ENCODE measurements at places on chromosomes 11 and 22. TPM values are rescaled to one million over a fixed set of nuclear protein-coding genes. Genes with fewer than 3 reads are reported as not detected.

DNA sequence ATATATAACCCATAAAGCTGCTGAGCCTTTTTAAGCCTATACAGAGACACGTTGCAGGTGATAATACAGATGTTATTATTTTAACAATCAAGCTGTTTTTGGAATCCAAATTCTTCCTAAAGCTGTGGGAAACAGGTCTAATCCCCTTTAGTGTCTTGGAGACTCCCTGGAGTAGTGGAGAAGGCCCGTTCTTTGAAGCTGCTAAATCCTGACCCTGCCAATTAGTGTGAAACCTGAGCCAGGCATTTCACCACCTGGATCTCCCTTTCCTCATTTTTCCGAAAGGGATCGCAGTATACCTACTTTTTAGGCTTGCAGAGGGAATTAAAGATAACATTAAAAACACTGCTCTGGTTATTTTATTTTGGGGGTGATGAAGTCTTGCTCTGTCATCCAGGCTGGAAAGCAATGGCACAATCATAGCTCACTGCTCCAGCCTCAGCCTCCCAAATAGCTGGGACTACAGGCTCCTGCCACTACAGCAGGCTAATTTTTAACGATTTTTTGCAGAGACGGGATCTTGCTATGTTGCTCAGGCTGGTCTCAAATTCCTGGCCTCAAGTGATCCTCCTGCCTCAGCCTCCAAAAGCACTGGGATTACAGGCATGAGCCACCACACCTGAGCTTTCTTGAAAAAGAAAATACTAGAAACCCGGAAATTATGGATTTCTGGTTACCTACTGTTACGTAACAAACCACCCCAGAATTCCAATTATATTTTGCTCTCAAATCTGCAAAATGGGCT is 1.7 kb upstream of the EIF4ENIF1 start:
- peak overlapping the region; percentile 97 for H3K27ac ChIP-seq
- no peak for DNase-seq
- H3K4me3 ChIP-seq = peak overlapping the region; percentile 83
- no peaks in the 10 kb centered on the region for H3K36me3 ChIP-seq
- peaks cover 21% of the 10 kb centered on the region for H3K4me1 ChIP-seq
- H3K27me3 ChIP-seq = no peaks in the 10 kb centered on the region

DNA sequence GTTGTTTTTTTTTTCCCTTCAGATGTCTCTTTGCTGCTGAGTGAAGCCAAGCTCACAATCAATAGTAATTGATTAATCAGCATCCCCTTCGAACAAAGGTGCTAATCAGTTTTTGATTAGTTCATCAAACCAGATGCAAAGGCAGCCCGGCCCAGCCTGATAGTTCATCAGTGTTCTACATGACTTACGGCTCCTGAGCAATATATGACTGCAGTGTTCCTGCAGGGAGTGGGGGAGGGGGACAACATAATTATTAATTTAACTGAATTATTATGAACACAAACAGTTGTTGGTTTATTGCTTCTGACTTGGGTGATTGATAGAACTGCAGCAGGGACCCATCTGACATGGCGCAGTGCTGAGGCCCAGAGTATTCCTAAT is 315.3 kb downstream of the CADM1 start:
- no peaks in the 10 kb centered on the region for H3K36me3 ChIP-seq
- H3K4me1 ChIP-seq = no peaks in the 10 kb centered on the region
- H3K27me3 ChIP-seq = no peaks in the 10 kb centered on the region
- no peak for DNase-seq
- no peak overlapping the region for H3K27ac ChIP-seq
- H3K4me3 ChIP-seq = no peak overlapping the region

IL18 gene
- total RNA-seq = 12.7 TPM

DNA sequence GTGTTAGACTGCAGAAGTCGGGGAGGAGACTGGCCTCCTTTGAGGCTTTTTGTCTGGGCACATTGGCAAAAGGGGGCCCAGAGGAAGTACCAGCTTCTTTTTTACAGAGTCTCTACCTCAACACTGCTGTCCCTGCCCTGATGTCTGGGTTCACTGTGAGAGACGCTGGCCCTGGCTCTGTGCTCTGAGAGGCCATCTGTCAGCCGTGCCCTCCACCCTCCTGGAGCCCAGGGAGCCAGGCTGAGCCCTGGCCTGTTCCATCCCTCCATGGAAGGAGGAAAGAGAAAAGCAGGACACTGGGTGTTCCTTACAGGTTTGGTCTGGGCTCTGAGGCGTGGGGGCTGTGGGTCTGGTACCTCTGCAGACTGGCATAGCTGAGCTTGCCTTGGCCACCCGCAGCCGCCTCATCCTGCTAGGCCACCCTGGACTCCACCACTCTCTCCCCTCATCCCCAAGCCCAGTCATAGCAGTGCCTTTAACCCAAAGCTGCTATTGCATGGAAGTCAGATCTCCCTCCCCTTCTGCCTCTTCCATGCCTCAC is 105.5 kb upstream of the PARVA start:
- H3K36me3 ChIP-seq = no peaks in the 10 kb centered on the region
- H3K27ac ChIP-seq = no peak overlapping the region
- H3K4me3 ChIP-seq = no peak overlapping the region
- DNase-seq = no peak

DNA sequence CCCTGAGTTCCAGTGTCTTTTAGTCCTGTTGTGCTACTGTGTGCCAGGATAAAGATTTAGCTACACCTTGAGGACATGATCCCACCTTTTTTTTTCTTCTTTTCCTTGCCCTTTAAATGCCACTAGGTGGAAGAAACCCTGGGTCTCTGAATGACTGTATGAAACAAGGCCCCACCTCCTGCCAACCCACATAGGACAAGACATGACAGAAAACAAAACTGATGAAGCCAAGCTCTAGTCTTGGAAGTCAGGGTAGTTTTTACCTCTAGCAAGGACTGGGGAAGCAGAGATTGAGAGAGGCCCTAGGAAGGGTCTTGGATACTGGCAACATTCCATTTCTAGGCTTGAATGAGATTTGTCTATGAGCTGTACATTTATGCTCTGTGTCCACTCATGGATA is 410.7 kb downstream of the MIAT start:
- H3K27me3 ChIP-seq = no peaks in the 10 kb centered on the region
- H3K4me3 ChIP-seq = no peak overlapping the region
- no peak for DNase-seq
- H3K27ac ChIP-seq = no peak overlapping the region
- no peaks in the 10 kb centered on the region for H3K36me3 ChIP-seq

TSPAN18 gene
- 2.0 TPM for total RNA-seq

DNA sequence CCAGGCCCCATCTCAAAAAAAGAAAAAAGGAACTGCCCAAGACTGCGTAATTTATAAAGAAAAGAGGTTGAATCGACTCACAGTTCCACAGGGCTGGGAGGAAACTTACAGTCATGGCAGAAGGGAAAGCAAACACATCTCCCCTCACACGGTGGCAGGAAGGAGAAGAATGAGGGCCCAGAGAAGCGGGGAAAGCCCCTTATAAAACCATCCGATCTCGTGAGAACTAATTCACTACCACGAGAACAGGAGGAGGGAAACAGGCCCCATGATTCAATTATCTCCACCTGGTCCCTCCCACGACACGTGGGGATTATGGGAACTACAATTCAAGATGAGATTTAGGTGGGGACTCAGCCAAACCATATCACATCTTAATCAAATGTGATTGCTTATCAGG is 82.2 kb downstream of the BUD13 start:
- no peak overlapping the region for H3K4me3 ChIP-seq
- H3K4me1 ChIP-seq = no peaks in the 10 kb centered on the region

DNA sequence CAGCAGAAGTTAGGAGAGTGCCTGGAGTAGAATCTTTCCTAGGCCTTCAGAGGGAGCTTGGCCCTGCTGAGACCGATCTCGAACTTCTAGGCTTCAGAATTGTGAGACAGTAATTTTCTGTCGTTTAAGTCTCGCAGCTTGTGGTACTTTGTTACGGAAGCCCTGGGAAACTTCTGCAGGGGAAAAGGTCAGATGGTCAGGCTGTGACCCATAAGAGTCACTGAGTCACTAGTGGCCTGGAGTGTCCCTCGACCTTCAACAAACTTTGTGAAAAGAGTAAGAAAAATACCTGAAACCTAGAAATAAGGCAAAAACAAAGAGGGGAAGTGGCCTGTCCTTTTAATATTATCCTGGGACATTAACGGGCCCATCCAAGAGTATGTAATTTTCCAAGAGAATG is 34.6 kb downstream of the CSNK2A3 start:
- H3K36me3 ChIP-seq = no peaks in the 10 kb centered on the region
- peaks cover 13% of the 10 kb centered on the region for H3K4me1 ChIP-seq
- DNase-seq = no peak
- no peak overlapping the region for H3K27ac ChIP-seq
- no peaks in the 10 kb centered on the region for H3K27me3 ChIP-seq

- no peaks in the 10 kb centered on the region for H3K27me3 ChIP-seq
- peaks cover 41% of the 10 kb centered on the region for H3K4me1 ChIP-seq
- H3K4me3 ChIP-seq = peak overlapping the region; percentile 56
- DNase-seq = no peak
Measured at GRCh38 chr22:19664406-19664805, 49.9 kb upstream of the SEPTIN5 start.

GRCh38 chr11:114254571-114255146 is 41.5 kb upstream of the NNMT start:
- no peak for DNase-seq
- peaks cover 54% of the 10 kb centered on the region for H3K36me3 ChIP-seq
- no peak overlapping the region for H3K4me3 ChIP-seq
- H3K27me3 ChIP-seq = no peaks in the 10 kb centered on the region
- H3K4me1 ChIP-seq = peaks cover 49% of the 10 kb centered on the region

PLAAT5 gene
- 0.49 TPM for total RNA-seq

DNA sequence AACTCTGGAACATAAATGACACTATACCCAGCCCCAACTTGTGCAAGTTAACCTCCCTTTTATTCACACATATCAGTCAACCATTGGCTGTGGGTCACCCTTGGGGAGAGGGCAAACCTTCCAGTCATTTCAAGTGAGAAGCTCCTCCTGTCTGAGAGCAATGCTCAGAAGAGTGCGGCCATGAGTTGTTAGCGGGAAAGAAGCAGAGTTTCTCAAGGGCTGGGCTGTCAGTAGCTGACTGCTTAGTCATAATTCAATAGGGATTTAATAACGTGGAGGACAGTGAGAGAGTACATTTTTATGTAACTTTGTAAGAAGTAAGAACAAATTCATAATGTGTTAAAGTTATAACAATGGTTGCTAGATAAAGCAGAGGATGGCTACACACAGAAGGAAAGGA is 5.1 kb downstream of the PATE2 start:
- no peaks in the 10 kb centered on the region for H3K36me3 ChIP-seq
- no peak overlapping the region for H3K27ac ChIP-seq
- no peak overlapping the region for H3K4me3 ChIP-seq
- peaks cover 8% of the 10 kb centered on the region for H3K4me1 ChIP-seq
- no peaks in the 10 kb centered on the region for H3K27me3 ChIP-seq
- no peak for DNase-seq

OR5A2 gene
- not detected for total RNA-seq

DNA sequence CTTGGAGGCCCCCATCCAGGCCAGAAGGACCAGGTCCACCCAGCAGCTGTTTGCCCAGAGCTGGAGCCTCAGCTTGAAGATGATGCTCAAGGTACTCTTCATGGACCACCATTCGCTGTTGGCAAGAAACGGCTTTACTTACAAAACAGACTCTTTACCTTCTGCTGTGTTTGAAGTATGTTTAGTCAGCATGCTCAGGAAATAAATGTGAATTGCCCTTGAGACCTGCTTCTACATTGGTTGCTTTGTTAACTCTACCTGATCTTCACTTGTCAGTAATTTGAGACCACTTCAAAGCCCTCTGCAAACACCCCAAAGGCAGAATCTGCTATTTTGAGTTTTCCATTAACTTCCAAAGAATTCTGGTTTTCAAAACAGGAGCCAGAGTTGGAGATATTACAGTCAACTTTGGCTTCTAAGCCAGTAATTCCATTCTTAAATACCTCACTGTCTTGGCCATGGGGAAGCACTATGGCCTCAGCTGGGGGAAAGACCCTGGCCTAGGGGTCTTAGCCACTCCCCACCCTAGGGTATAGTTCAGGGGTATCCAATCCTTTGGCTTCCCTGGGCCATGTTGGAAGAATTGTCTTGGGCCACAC is 2.7 kb downstream of the UQCR10 start:
- DNase-seq = no peak
- no peaks in the 10 kb centered on the region for H3K27me3 ChIP-seq
- H3K4me3 ChIP-seq = no peak overlapping the region
- H3K27ac ChIP-seq = no peak overlapping the region

DNA sequence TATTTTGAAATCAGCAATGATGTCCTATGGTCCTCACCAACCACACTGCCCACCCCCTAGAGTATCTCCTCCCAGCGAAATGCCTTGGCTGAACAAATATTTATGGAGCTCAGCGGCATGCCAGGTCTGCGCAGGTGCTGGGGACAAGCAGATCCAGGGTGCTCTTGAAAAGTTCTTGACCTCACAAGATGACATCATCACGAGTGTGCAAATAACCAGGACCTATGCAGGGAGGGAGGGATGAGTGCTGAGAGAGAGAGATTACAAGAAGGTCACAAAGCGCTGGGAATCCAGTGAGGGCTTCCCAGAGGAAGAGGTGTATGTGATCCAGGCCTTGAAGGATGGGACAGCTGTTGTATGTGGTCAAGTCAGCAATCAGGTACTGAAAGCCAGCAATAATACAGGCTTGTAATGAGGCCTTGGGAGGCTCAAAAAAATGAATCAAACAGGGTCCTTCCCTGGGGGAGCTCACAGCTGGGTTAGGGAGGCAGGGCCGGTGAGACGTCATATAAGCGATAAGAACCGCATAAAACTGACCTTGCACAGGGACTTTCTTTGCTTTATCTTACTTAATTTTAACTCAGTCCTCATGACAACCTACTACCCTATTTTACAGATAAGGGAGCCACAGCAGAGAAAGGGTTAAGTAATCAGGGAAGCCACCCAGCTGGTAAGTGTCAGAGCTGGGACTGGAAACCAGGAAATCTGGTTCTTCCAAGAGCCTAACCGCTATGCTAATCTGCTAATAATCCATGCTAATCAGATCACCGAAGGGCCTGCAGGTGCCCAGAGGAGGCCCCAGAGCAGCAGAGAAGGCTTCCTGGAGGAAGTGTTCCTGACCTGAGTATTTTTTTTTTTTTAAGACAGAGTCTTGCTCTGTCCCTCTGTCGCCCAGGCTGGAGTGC is 8.2 kb downstream of the ARRB1 start:
- H3K4me1 ChIP-seq = peaks cover 36% of the 10 kb centered on the region
- H3K4me3 ChIP-seq = no peak overlapping the region
- H3K36me3 ChIP-seq = no peaks in the 10 kb centered on the region
- no peak for DNase-seq
- H3K27ac ChIP-seq = no peak overlapping the region
- no peaks in the 10 kb centered on the region for H3K27me3 ChIP-seq

- H3K4me3 ChIP-seq = no peak overlapping the region
- no peak overlapping the region for H3K27ac ChIP-seq
- DNase-seq = no peak
Measured at GRCh38 chr11:48307760-48308386, 1.9 kb downstream of the OR4S1 start.

PHLDA2 gene
- total RNA-seq = 14.4 TPM

All from thoracic aorta (tissue), 2 donors.